GM13977 (cell line): ENCODE measurements at places on chromosomes 6 and 20.
A peak's percentile ranks its signal among the peaks of the same experiment; 100 is the strongest.

DNA sequence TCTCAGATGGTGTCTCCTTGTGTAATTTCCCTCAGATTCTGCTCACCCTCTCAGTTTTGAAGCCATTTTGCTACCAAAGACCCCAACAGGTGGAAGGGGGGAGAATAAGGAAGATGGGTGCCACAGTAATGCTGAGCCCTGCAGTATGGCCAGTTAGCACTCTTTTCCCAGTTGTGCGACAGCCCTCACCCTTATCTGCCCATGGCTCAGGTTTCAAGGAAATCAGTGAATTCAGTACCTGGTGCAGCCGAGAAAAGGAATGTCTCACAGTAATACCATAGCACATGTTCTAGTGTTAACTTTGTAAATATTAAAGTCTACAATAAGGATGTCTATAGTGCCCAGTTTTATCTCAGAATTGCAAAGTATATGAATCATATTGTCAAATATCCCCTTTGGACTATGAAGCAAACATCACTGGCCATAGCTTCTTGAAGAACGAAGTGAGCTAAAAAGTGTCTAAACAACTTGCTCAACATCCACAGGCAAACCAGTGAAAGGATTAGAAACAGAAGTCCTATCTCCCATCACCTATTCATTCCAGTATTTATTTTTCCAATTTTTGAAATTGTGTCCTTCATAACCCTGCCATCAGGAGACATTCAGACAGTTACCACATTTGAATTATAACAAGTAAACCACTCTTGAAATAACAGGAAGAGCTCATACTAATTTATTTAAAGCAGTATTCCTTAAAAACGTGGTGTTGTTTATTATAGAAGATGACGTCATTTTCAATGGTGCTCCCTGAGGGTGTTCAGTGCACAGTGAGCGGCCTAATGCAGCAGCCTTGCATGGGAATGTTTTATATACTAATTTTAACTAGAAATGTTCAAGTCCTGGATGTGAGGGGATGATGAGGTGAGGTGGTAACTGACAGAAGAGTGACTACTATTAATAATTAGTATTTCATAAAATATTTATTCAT lies 366.2 kb downstream of the TFAP2A start:
- DNase-seq = no peak

GRCh38 chr6:43503443-43503842 lies 6.7 kb downstream of the LRRC73 start:
- DNase-seq = no peak

GRCh38 chr6:8059129-8059528 lies 5.1 kb downstream of the BLOC1S5 start:
- peak; percentile 27 for DNase-seq

DNA sequence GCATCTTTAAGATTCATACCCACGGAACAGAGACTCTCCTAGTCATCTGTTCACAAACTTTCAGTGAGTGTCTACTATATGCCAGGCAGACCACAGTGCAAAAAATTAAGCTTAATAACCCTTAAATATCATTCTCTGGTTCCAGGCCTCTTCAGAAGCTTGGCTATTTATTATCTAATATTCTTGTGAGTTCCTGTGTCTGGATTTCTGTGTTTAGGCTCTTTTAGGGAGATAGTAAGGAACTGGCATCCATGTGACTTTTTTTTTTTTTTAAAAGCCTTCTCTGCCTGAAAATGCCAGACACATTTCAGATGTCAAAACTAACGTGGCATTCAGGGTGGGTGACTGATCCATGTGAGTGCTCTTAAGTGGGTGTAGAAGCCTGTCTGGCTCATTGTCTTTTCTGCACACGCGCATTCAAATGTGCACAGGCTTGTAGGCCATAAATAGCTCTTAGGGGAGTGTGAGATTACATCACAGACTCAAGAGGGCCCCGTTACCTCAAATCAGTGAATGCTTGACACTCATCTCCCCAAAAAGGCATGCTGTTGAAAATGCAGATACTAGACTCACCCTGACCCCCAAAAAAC lies 141.9 kb downstream of the GMPR start:
- peak; percentile 37 for DNase-seq

GRCh38 chr6:3609388-3609787 lies 142.1 kb downstream of the PXDC1 start:
- DNase-seq = no peak

GRCh38 chr6:6362056-6362840 lies 41.8 kb upstream of the F13A1 start:
- DNase-seq = no peak

- DNase-seq = no peak
These were observed 156.9 kb upstream of the ZFP64 start for GRCh38 chr20:52348434-52348833.

DNA sequence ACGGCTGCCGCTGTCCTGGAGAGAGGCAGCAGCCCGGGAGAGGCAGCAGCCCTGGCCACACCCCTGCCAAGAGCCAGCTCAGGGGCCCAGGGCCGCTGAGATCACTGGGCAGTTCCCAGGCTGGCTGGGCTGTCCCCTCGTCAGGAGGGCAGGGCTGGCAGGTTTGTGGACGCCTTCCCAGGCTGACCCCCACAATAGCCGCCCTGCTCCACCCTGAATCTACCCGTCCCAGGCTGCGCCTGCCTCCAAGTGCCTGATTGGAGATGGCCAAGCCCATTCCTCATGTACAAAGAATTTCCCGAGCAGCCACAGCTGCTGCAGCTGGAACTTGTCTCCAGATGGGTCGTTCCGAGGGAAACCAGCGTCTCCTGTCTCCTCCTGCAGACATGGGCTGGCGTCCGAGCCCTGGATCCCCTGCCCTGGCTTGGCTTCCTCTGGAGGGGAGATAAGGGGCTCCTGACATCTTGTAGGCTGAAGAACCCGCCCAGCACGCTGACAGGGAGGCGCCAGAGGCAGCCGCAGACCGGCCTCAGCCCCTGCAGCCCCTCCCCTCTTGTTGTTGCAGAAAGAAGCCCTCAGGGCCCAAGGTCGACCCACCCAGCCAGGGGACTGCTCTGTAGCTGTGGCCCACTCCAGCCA lies 9.4 kb upstream of the GATA5 start:
- no peak for DNase-seq

DNA sequence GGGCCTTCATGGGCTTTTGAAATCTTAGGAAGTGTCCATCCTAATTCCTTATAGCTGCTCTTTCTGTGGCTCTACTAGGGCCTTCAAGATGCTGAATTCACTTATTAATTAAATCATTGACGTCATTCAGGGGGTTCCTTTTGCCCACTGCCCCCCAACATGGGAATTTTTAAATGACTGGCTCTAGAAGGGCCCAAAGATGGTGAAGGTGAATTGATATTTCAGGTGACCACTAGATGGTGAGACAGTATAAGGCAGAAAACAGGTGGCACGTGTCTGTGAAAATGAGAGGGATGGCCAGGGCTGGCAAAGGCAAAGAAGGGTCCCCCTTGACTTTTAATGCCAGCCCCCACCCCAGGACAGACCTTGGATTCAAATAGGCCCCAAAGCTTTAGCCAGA lies 11.8 kb downstream of the GNAS start:
- no peak for DNase-seq

DNA sequence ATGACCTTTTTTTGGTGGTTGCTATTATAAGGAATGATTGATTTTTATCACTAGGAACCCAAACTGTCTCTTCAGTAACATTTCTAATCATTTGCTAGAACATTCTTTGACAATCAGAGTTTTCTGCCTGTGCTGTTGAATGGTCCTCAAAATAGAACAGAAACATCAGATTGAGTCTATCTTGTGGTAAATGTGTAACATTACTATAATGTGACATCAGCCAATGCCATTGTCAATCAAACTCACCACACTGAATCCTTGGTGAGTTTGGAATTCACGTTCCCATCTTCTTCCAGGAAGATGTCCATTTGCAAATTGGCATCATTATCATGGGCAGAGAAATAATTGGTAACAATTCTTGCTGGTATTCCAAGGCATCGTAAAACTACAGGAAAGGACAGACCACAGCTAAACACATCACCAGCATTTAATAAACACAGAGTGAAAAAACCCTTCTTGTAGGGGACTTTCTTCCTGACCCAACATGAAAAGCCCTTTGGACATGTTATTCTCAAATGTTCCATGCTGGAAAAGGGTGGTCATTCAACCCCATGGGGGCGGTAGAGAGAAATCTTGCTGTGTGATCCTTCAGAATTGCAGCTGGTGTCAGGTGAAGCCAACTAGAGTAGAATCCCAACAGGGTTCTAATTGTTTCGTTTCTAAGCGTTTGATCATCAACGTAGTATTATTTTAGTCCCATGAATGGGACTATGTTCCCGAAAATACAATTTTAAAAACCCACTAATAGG lies 98.5 kb downstream of the F13A1 start:
- DNase-seq = peak; percentile 17

GRCh38 chr20:31684153-31685015 lies 38.3 kb downstream of the BCL2L1 start:
- DNase-seq = no peak

DNA sequence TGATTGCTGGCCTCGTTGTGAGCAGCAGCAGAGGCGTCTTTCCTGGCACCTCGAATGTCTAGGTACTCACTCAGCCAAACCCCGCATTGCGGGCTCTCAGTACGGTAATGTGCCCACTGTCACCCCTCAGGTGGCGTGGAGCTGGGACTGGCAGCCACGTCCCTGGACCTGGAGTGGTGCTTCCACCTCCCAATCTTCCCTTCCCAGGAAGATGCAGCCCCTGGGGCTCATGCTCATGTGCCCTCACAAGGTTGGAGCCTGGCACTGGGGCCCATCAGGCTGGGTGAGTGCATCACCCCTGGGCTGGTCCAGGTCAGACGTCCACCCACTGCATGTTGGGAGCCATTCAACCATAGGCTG lies 75.7 kb downstream of the TCP11 start:
- DNase-seq = no peak

DNA sequence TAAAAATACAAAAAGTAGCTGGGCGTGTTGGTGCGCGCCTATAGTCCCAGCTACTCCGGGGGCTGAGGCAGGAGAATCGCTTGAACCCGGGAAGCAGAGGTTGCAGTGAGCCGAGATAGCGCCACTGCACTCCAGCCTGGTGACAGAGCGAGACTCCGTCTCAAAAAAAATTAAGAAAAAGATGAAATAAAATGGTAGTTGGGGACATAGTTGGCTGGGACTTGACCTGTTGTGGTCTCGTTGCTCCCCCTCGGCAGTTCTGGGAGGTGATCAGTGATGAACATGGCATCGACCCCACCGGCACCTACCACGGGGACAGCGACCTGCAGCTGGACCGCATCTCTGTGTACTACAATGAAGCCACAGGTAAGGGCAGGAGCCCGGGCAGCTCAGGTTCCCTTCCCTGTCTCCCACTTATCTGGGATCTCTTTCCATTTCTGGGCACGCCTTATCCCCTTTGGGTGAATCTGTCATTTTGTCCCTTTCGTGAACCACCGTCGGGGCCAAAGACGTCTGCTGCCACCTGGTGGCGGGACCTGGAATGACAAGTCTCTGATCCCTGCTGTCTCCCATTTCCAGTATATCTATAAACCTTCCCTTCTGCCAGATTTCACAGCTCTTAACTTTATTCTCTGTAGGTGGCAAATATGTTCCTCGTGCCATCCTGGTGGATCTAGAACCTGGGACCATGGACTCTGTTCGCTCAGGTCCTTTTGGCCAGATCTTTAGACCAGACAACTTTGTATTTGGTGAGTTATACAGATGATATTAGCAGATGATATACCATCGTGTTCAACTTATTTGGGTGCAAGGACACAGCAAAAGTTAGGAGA lies 2.3 kb downstream of the TUBB start:
- peak; percentile 63 for DNase-seq
